ENCODE measurements at places on chromosomes 11 and 22.

DNA sequence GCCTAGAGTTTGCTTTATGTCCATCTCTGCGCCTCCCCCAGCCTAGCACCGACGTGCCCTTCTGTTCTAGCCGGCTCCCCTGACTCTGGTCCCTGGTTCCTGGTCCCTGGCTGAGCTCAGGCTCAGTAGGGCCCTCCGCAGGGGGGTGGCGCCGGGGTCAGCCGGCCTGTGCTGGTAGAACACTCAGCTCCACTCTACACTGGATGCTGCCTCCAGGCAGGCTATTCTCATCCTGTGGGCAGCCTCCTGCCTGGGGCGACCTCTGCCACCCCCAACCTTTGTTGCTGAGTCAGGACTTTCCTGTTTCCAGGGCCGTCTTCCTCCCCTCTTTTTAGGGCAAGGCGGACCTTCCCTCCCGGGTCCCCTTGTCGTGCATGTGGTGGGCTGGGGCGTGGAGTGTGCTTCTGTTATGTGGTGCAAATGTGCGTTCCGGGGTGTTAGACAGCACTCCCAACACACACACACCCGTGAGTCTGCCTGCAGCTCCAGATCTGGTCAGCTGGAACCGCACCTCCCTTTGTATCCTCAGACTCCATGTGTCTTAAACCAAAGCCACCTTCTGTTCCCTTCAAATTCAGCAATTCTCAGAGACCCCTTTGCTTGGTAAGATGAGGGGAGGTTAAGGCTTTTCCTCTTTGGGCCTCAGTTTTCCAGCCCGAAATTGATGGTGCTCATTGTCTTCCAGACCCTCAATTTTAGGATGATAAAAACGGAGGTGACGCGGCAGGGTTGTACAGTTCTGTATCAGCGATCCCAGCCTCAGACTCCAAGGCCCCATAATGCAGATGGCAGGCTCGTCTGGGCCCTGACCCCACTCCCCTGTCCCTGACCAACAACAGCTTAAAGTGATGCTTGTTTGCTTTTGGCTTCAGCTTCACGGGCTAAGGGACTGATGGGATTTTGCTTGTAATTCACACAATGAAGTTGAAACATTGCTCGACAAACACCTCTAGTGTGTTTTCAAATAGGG lies 1327.9 kb downstream of the BRD1 start:
- no peak for DNase-seq

DNA sequence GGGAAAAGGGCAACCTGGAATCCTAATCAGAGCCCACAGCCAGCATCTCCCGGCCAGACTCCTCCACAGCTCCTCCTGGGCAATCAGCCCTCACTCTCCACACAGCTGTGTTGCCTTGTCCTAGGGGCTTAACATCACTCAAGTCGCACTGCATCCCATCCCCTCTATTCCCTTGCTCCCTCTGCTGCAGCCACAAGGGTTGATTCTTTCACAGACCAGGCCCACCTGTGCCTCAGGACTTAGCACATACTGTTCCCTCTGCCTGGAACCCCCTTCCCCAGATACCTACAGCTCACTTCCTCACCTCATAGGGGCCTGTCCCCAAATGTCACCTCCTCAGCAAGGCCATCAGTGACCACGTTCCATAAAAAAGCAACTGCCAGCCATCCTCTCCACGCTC lies 18.4 kb downstream of the SPATA19 start:
- DNase-seq = no peak

- DNase-seq = no peak
Observed at GRCh38 chr22:17951315-17951714, 73.0 kb downstream of the MICAL3 start.

DNA sequence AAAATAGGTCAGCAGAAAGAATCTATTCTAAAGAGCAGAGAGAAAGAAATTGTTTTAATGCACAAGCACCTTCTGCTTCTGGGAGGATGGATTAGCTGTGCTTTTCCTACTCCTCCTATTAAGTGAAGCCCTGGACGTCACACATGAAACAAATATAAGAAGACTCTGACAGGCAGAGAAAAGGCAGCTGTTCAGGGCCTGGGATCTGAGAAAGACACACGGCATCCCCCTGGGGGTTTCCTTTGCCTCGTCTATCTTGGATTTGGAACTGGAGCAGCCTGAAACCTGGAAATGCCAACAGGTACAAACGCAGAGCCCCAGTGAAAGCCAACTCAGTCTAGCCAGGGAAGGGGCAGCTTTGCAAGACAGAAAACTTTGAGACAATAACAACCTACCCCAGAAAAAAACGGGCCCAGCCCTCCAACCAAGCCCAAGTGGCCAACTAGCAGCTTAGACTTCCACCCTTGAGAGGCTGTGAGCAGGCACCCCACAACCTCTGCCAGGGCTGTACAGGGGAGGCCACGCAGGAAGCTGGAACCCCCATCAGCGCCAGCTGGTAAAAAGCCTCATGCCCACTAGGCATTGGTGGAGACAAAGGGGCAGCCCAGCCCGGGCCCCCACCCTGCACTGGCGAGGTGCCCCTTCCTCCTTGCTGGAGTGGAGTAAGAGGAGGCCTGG lies 7.3 kb downstream of the CERK start:
- DNase-seq = no peak

- DNase-seq = no peak
Observed at GRCh38 chr11:62540804-62541701, 5.6 kb downstream of the AHNAK start.
